CD4-positive, alpha-beta memory T cell (primary cell): ENCODE measurements at places on chromosomes 5 and 9.
A peak's percentile ranks its signal among the peaks of the same experiment; 100 is the strongest.

DNA sequence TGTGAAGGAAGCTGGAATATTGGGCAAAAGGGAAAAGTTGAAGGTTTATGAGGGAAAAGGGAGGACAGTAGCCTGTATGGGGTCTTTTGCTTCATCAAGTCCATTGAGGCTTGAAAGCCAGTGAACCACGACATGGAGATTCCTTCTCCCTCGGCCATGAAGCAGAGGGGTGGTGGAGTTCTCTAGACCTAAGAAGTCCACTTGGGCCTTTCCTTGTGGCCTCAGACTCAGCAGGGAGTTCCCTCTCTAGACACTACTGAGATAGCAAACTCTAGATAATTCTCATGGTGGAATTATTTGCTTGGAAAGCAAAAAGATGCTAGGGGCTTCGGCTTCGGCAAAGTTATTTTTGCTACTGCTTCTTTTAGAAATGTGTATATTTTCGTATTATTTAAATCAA is 78.5 kb downstream of the FOXD1 start:
- no peaks in the 10 kb centered on the region for H3K36me3 ChIP-seq
- DNase-seq, result no peak
- H3K27me3 ChIP-seq, result no peaks in the 10 kb centered on the region
- no peak overlapping the region for H3K4me3 ChIP-seq
- no peak overlapping the region for H3K27ac ChIP-seq
- H3K4me1 ChIP-seq, result no peaks in the 10 kb centered on the region

GRCh38 chr5:121608826-121609225 is 242.9 kb upstream of the FTMT start:
- no peak overlapping the region for H3K27ac ChIP-seq
- no peak overlapping the region for H3K4me3 ChIP-seq
- no peaks in the 10 kb centered on the region for H3K27me3 ChIP-seq
- H3K36me3 ChIP-seq, result no peaks in the 10 kb centered on the region
- no peaks in the 10 kb centered on the region for H3K4me1 ChIP-seq

DNA sequence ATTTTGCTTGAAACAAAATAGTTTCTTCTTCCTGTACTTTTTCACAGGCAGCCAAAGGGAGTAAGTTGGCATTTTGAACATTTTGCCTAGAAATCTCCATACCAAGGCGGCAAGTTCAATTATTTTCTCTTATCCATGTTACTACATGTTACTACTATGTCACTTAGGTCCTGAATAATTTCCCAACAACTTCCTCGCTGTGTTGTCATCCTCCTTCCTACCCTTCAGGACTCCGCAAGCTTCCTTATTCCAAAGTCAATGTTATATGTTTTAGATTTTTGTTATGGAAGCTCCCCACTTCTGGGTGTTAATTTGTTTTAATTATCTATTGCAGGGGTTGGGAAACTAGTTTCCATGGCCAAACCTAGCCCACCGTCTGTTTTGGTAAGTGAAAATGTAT is 9.9 kb upstream of the B4GALT1 start:
- H3K36me3 ChIP-seq, result no peaks in the 10 kb centered on the region
- no peak for DNase-seq
- no peak overlapping the region for H3K27ac ChIP-seq
- no peak overlapping the region for H3K4me3 ChIP-seq

- no peak overlapping the region for H3K27ac ChIP-seq
- no peaks in the 10 kb centered on the region for H3K36me3 ChIP-seq
- no peak overlapping the region for H3K4me3 ChIP-seq
- no peaks in the 10 kb centered on the region for H3K4me1 ChIP-seq
- peaks cover 4% of the 10 kb centered on the region for H3K27me3 ChIP-seq
- no peak for DNase-seq
Measured at GRCh38 chr9:87500491-87501270, 3.0 kb downstream of the DAPK1 start.

DNA sequence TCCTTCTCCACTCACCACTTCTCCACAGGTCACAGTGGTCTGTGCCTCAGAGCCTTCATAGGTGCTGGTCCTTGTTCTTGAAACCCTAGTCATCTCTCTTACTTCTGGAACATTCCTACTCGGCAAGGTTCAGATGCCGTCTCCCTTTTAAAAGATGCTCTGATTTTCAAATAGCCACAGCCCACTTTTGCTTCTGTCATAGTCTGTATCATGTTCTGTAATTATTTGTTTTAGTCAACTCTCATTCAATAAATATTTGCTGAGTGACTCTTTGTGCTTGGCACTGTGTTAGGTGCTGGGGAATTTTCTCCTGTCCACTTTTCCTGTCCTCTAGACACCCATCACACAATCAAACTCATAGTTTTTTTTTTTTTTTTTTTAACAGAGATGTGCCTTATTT is 181.3 kb upstream of the IL12B start:
- no peaks in the 10 kb centered on the region for H3K36me3 ChIP-seq
- DNase-seq, result no peak
- no peak overlapping the region for H3K4me3 ChIP-seq
- no peaks in the 10 kb centered on the region for H3K27me3 ChIP-seq
- H3K4me1 ChIP-seq, result no peaks in the 10 kb centered on the region

GRCh38 chr5:120479066-120479465 is 15.0 kb downstream of the PRR16 start:
- no peak overlapping the region for H3K27ac ChIP-seq
- no peak for DNase-seq
- H3K27me3 ChIP-seq, result no peaks in the 10 kb centered on the region

DNA sequence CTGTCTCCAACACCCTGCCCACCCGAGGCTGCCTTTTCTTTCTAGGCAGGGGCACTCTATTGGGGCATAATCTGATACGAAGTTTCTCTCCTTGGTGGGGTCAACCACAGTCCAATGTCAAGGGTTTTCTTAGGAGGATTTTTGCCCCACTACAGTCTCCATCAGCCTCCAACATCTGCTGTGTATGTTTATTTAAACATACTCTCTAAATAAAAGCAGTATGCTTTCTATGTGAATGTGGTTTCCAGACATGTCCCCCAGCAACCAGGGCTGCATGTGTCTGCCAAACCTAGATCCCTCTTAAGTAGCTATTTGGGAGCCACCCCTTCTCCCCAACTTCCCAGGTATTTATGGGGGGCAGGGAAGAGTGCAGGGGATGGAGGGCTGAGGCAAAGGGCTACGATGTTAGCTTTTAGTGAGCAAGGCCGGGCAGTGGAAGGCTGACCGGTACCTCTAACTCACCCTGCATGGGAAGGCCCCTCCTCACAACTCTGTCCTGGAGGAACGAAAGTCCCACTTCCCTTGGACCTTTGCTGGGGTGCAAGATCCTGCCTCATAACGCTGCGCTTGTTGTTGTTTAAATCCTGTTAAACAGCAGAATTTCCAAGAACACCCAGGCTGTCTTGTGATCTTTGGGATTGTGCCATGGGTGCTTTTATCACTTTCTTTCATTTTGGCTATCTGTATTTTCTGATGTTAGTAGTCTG is 75.4 kb downstream of the NREP start:
- H3K4me1 ChIP-seq, result no peaks in the 10 kb centered on the region
- DNase-seq, result no peak
- H3K27me3 ChIP-seq, result no peaks in the 10 kb centered on the region
- H3K4me3 ChIP-seq, result no peak overlapping the region
- H3K27ac ChIP-seq, result no peak overlapping the region

GRCh38 chr9:8514760-8515159 is 715.2 kb upstream of the DMAC1 start:
- no peaks in the 10 kb centered on the region for H3K4me1 ChIP-seq
- no peak overlapping the region for H3K4me3 ChIP-seq
- H3K27me3 ChIP-seq, result no peaks in the 10 kb centered on the region
- no peak for DNase-seq

GRCh38 chr9:101132801-101133200 is 104.3 kb downstream of the PLPPR1 start:
- no peak for DNase-seq
- no peak overlapping the region for H3K4me3 ChIP-seq
- H3K27me3 ChIP-seq, result no peaks in the 10 kb centered on the region
- H3K27ac ChIP-seq, result no peak overlapping the region

GRCh38 chr5:99605904-99606303 is 677.1 kb upstream of the CHD1 start:
- no peaks in the 10 kb centered on the region for H3K4me1 ChIP-seq
- no peaks in the 10 kb centered on the region for H3K27me3 ChIP-seq
- no peak for DNase-seq
- H3K4me3 ChIP-seq, result no peak overlapping the region
- no peak overlapping the region for H3K27ac ChIP-seq
- no peaks in the 10 kb centered on the region for H3K36me3 ChIP-seq

- no peak overlapping the region for H3K27ac ChIP-seq
- DNase-seq, result no peak
- no peaks in the 10 kb centered on the region for H3K27me3 ChIP-seq
- H3K4me3 ChIP-seq, result no peak overlapping the region
- no peaks in the 10 kb centered on the region for H3K36me3 ChIP-seq
- H3K4me1 ChIP-seq, result no peaks in the 10 kb centered on the region
Measured at GRCh38 chr5:74205767-74206578, 434.6 kb downstream of the ENC1 start.

DNA sequence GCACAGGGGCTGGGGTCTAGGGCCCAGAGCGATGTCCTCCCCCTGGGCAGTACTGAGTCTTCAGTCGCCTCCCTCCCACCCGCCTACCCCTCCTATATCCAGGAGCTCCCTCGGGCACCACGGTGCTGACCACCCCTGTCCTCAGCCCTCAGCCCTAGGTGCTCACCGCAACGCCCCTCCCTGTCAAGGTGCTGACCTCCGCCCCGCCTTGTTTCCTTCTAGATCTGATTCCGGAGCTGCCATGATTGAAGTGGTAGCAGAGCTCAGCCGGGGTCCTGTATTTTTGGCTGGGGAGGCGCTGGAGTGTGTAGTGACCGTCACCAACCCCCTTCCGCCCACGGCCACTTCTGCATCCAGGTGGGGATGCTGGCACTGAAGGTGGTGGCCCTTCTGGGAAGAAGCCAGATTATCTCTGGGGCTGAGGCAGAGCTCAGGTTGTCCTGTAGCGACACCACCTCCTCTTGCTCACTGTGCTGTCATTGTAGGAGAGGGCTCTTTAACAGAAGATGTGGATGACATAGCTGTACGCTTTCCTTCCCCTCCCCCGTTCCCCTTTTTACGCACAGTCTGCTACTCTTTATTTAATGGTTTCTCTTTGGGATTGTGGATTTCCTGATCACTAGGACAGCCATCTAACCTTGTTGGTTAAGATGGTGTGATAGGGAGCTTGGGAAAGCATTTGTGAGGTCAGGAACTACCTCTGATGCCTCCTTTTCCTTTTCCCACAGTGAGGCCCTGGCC is 598 bp downstream of the RGP1 start:
- H3K4me3 ChIP-seq, result peak overlapping the region; percentile 89
- peak overlapping the region; percentile 82 for H3K27ac ChIP-seq
- peak; percentile 48 for DNase-seq
- no peaks in the 10 kb centered on the region for H3K27me3 ChIP-seq

GRCh38 chr5:2272039-2272438 is 389.3 kb upstream of the IRX4 start:
- no peak for DNase-seq
- H3K27ac ChIP-seq, result no peak overlapping the region
- H3K36me3 ChIP-seq, result no peaks in the 10 kb centered on the region
- H3K4me1 ChIP-seq, result no peaks in the 10 kb centered on the region
- H3K4me3 ChIP-seq, result no peak overlapping the region
- no peaks in the 10 kb centered on the region for H3K27me3 ChIP-seq

GRCh38 chr5:133985540-133986180 is 17.2 kb upstream of the C5orf15 start:
- H3K36me3 ChIP-seq, result peaks cover 15% of the 10 kb centered on the region
- no peak overlapping the region for H3K27ac ChIP-seq
- H3K4me3 ChIP-seq, result no peak overlapping the region
- H3K27me3 ChIP-seq, result no peaks in the 10 kb centered on the region
- no peaks in the 10 kb centered on the region for H3K4me1 ChIP-seq

- no peak overlapping the region for H3K27ac ChIP-seq
- H3K4me1 ChIP-seq, result no peaks in the 10 kb centered on the region
- no peak for DNase-seq
- no peaks in the 10 kb centered on the region for H3K27me3 ChIP-seq
- no peak overlapping the region for H3K4me3 ChIP-seq
Measured at GRCh38 chr9:35350212-35350611, 139.7 kb upstream of the RUSC2 start.

DNA sequence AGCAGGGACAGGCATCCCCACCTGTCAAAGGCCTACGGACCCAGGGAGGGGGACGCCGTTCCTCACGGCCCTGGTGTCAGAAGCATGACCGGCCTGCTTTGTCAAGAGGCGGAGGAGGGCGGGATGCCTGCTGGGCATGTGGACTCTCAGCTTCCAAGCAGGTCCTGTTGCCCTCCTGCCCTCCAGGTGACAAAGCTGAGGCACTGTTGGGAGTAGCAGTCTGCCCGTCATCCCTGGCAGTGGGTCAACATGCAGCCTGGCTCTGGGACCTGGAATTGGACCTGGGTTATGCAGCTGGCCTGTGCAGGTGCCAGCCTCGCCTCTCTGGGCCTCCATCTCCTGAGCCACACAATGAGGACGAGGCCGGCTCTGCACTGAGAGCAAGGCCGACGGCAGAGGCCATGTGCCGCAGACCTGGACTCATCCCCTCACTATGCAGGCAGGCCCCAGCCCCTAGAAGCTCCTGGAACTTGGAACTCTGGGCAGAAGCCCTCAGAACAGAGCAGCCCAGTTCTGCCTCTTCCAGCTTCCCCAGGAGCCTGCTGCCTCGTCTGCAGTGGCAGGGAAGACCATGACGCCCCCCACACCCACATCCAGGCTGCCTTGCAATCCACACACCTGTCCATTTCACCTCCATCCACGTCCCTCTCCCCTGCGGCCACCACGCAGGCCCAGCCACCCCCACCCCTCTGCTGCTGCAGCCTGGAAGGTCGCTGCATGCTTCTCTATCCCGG is 20.8 kb upstream of the FCN1 start:
- no peaks in the 10 kb centered on the region for H3K4me1 ChIP-seq
- no peak overlapping the region for H3K4me3 ChIP-seq
- DNase-seq, result no peak
- no peak overlapping the region for H3K27ac ChIP-seq
- no peaks in the 10 kb centered on the region for H3K36me3 ChIP-seq
- no peaks in the 10 kb centered on the region for H3K27me3 ChIP-seq

GRCh38 chr9:122338536-122338935 is 32.3 kb upstream of the PTGS1 start:
- no peak for DNase-seq
- H3K27ac ChIP-seq, result no peak overlapping the region
- no peaks in the 10 kb centered on the region for H3K27me3 ChIP-seq
- no peak overlapping the region for H3K4me3 ChIP-seq
- H3K4me1 ChIP-seq, result no peaks in the 10 kb centered on the region
- H3K36me3 ChIP-seq, result no peaks in the 10 kb centered on the region

DNA sequence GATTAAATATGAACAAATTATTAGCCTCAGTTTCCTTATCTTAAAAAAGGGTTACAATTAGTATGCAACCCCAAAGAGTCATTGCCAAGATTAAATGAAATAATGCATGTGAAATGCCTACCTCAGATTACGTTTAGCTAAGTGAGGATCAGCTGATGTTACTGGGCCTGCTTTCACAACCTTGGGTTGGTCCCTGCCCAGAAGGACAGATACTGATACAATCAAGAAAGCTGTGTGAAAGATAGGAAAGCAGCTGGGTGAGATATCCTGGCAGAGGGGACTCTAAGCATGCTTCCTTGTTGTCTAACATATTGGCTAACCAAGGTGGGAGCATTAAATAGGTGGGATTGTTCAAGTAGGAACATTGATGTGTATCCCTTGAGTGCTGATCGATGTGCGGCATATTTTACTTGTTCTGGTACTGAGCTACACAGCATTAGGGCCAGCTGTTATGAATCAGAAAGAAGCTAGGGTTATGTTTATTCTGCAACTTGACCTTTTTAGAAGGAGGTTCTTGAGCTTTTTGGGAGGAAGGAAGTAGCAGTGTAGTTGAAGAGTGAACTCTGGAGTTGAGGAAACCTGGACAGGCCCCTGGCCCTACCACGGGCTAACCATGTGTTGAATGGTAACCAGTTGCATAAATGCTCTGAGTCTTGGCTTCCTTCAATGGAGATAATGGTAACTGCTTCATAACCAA is 28.9 kb downstream of the SNX24 start:
- no peaks in the 10 kb centered on the region for H3K4me1 ChIP-seq
- H3K36me3 ChIP-seq, result no peaks in the 10 kb centered on the region
- no peaks in the 10 kb centered on the region for H3K27me3 ChIP-seq
- DNase-seq, result no peak
